Stimulated activated CD4-positive, alpha-beta T cell treated with anti-CD3 and anti-CD28 coated beads, Interleukin-2, amount 100 ng/mL, for 48 hours (primary cell): ENCODE measurements at places on chromosomes 5 and 9.
A peak's percentile ranks its signal among the peaks of the same experiment; 100 is the strongest.

GRCh38 chr9:94819161-94819687 lies 92.7 kb downstream of the AOPEP start:
- DNase-seq = no peak

DNA sequence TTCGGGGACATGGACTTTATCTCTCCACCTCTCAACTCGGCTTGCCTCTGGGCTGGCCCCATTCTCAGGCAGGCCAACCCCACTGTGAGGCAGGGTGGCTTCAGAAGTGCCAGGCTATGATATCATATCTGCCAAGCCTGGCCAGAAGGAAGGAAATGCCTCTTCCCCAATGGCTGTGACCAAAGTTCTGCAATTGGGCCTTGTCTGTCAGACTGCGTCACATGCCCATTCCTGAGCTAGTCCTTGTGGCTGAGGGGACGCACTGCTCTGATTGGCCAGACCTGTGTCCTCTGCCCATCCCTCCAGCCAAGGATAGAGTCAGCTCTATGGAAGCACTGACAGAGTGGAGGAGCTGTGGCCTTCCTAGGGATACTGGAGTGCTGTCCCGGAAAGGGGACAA lies 11.9 kb downstream of the SMIM23 start:
- no peak for DNase-seq

GRCh38 chr5:150545246-150545645 lies 37.3 kb downstream of the NDST1 start:
- no peak for DNase-seq

- no peak for DNase-seq
Measured at GRCh38 chr5:44827681-44828080, 18.9 kb downstream of the MRPS30 start.

GRCh38 chr5:143635888-143636287 lies 176.1 kb upstream of the HMHB1 start:
- no peak for DNase-seq

DNA sequence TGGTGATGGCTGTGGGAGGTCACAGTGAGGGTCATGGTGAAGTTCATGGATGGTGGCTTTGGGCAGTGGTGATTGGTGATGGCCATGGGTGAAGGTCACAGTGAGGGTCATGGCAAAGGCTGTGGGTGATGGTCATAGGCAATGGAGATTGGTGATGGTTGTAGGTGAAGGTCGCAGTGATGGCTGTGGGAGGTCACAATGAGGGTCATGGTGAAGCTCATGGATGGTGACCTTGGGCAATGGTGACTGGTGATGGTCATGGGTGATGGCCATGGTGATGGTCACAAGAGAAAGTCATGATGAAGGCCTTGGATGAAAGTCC lies 115.6 kb upstream of the IRX4 start:
- no peak for DNase-seq

DNA sequence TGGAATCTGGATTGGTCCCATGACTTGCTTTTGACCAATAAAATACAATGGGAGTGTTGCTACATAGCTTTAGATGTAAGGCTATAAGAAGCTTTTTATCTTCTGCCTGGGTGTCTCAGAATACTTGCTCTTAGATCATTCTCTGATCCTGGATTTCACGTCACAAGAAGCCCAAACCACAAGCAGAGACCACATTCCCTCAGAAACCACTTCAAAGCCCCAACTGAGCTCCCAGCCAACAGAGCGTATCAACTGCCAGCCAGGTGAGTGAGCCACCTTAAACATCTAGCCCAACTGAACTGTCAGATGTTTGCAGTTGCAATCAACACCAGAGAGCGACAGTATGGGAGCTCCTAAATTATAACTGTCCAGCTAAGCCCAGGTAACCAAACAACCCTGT lies 687.1 kb downstream of the TLE1 start:
- no peak for DNase-seq

- DNase-seq = no peak
Measured at GRCh38 chr9:32701321-32702022, 66.0 kb upstream of the TAF1L start.

GRCh38 chr5:54148067-54148845 lies 162.1 kb downstream of the ARL15 start:
- no peak for DNase-seq

GRCh38 chr5:98750693-98751092 lies 22.8 kb upstream of the RGMB start:
- DNase-seq = no peak

DNA sequence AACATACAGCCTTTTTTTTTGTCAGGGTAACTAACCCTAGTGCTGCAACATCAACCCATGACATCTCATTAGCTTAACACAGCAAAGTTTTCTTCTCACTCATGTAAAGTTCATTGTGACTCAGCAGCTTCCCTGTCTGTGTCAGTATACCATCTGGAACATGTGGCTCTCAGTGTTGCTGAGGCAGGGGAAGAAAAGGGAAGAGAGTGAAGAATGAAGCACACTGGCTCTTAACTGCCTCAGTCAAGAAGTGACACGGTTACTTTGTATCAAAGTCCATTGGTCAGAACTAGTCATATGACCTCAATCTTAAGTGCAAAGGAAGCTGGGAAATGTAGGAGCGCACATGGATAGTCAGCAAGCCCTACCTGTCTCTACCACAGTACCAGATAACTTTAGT lies 185.0 kb upstream of the ELL2 start:
- no peak for DNase-seq

- no peak for DNase-seq
Measured at GRCh38 chr5:15124461-15124860, 252.9 kb upstream of the ANKH start.

DNA sequence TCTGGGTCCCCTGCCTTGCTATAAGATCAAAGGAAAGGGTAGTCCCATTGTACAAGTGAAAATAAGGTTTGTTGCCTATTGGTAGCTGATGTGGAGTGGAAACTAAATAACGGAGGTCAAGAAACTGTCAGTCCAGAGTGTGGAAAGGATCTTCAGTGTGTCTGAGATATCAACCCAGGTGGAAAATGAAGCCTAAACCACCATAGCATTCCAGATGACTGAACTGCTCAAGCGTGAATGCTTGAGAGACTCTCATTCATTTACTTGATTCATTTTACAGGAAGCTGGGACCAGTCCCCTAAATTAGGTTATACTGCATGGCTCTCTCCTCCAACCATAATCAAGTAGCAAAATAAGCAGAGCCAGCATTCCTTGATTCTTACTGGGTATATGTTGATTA lies 116.0 kb upstream of the SLC28A3 start:
- no peak for DNase-seq

DNA sequence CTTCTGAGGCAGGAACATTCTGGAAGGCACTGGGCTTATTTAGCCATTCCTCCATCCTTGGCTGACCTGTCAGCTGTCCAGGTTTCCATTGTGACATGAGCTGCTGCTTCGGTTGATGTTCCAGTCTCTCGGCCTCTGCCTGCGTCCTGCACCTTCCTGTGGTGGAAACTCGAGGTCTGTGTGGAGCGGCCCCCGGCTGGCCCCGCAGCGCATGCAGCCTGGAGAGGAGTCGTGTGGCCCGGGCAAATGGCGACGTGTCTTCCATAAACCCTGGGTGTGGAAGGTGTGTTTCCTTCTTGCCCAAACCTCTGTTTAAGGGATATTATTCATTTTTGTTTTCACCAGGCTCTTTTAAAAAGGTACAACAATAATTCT lies 36.5 kb upstream of the SLC9A3 start:
- DNase-seq = no peak

DNA sequence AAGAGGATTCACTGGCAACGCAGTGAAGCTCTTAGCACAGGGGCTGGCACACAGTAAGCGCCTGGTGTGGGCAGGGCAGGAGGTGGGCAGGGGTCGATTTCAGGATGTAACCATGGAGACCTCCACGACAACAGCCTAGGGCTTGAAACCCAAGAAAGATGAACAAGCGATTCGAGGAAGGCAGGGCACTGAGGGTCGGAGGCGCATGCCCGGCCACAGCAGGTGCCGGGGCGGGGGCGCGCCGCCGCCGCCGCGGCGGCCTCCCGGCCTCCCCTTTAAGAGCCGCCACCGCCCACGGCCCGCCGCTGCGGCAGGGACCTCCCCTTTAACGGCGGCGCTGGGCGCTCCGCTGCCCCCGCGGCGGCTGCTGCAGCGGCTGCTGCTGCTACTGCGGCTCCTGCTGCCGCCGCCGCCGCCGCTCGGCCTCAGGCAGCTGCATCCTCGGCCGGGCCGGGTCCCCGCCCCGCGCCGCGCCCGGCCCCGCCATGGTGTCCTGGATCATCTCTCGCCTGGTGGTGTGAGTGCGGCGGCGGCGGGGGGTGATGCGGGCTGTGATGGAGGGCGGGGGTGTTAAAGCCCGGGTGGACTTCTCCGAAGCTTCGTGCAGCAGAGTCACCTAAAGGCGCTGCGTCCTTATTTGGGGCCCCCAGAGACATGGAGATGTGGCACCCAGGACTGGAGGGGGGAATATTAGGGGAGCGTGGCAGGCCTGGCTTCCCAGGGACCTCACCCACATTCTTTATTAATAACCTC lies at the start of gene REEP2:
Gene REEP2 (plus strand): TSS at position 334 of the 753 bp plus-strand sequence. CDS start 152 bp downstream, at position 486.
- peak; percentile 65 for DNase-seq

GRCh38 chr5:120358949-120359348 lies 105.2 kb upstream of the PRR16 start:
- no peak for DNase-seq

DNA sequence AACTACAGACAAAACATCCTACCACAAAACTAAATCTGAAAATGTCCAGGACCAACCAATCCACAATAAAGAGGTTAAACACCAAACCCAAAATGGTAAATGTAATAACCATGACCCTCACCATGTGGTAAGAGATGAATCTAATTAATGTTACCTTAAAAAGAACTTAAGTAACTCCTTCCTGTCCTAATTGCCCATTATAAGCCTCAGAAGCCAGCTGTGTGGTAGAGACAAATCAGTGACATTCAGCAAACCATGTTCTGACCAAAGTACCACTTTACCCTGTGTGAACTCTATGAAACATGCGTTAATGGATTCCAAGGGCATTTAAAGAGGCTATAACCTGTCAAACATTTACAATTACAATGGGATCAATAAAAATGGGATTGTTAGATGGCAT lies 25.0 kb downstream of the LPAR1 start:
- DNase-seq = no peak

GRCh38 chr9:123465304-123465703 lies 109.3 kb downstream of the CRB2 start:
- no peak for DNase-seq

GRCh38 chr9:36158122-36158521 lies 11.1 kb upstream of the CCIN start:
- DNase-seq = no peak

GRCh38 chr9:134891053-134891452 lies 10.4 kb downstream of the FCN2 start:
- DNase-seq = no peak

DNA sequence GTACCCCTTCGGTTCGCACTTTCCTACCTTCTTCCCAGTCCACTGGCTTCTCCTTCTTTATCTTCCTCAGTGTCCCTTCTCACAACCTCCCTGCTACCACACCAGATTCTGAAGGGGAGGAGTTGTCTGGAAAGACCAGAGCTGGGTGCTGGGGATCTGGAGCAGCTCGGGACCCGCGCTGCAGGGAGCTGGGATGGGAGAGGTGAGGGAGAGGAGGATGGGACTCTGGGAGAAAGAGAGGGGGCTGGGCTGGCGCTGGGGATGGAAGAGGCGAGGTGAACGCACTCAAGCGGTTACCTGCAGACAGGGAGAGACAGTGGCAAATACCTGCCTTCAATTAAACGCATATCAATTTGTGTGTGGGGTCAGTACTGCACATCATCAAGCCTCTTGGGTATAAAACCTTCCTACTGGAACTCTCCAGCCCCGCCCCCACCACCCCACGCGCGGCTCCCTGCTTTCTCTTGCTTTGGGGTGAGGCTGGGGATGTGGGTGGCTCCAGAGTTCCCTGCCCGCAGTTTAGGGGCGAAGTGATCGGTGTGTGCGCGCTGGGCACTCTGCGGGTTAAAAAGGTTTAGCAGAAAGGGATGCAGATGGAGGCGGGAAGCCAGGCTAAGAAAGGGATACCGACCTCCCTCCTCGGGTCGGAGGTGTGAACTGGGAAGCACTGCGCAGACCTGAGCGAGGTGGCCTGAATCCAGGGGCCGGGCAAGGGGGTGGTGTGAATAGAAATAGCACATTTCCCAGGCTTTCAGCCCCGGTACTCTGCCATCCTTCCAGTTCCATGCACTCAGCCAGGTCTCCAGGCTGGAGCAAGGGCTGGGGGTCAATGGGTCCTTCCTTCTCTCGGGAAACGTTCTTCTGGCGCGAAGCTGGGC lies 977 bp upstream of the PAM start:
- DNase-seq = no peak

- no peak for DNase-seq
Measured at GRCh38 chr5:65190328-65191053, 291.2 kb downstream of the ADAMTS6 start.

DNA sequence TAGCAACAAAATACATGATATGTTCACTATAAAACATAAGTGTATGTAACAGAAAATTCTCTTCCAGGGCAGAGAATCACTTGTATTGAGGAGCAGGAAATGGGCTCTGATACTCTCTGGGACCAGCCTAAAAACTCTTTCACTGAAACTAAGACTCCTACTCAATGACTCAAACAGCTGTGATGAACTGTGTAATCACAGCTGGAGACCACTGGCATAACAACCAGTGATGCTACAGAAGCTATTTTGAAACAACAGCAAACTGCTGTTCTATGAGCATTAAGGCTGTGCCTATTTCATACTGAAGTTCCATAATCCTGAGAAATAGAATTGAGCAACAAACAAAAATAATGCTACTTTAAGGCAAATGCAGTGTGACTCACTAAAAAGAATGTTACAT lies 594.0 kb downstream of the HINT1 start:
- no peak for DNase-seq

DNA sequence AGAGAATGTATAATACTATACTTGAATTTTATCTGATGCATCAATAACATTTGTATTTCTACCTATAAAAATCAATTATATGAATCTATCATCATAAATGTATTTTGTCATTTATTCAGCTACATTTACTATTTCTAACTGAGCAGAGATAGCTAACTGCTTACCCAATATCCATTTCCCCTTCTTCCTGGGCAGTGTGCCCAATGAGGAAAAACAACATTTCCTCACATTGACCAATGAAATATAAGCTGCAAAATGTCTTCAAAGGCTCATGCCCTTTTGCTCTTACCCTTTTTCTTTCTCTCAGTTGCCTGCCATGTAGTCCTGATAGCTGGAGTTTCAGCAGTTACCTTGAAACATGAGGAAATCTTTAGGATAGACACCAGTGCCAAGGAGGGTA lies 385.8 kb upstream of the PCSK5 start:
- DNase-seq = no peak

GRCh38 chr9:28443461-28443860 lies 870.2 kb upstream of the C9orf72 start:
- no peak for DNase-seq

- no peak for DNase-seq
Measured at GRCh38 chr5:100505984-100506670, 29.0 kb upstream of the FAM174A start.

DNA sequence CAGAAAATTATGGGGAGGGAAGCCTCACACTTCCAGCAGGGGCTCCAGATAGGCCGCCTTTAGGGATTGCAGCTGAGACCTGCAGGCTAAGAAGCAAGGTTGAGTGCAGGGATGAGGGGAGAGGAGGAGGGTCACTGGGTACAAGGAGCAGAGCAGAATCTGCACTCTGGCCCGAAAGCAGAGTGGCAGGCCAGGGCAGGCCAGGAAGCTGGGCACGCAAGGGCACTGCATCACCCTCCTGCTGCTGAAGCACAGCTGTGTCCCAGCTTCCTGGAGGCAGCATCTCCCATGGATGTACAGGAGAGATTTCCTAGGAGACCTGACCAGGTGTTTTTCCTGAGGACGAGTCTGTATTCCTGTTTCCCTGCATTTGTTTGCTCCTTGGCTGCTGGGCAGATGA lies 92.1 kb downstream of the SYK start:
- DNase-seq = no peak
